Smooth muscle cell of the pulmonary artery (primary cell): ENCODE measurements at places on chromosomes 6 and 20. TPM values are rescaled to one million over a fixed set of nuclear protein-coding genes. Genes with fewer than 3 reads are reported as not detected.

Gene RAET1E
- total RNA-seq = 0.17 and 0.26 TPM in 2 replicates

Gene NHSL1
- total RNA-seq = 3.9 and 5.6 TPM in 2 replicates

Gene TAGAP
- total RNA-seq = not detected in 2 replicates

Gene TSBP1
- total RNA-seq = not detected in 2 replicates

Gene PMEPA1
- total RNA-seq = 6.1 and 19.9 TPM in 2 replicates

Gene MDFI
- total RNA-seq = 0.26 and 0.33 TPM in 2 replicates

Gene SNX3
- total RNA-seq = 155 and 207 TPM in 2 replicates

Gene FRK
- 1.6 and 2.8 TPM in 2 replicates for total RNA-seq

Gene MAK
- not detected in 2 replicates for total RNA-seq

Gene OR2J3
- total RNA-seq = not detected in 2 replicates

Gene OR2B3
- total RNA-seq = not detected in 2 replicates

Gene BCAS4
- 13.5 and 19.5 TPM in 2 replicates for total RNA-seq

Gene TXNDC5
- 938 and 997 TPM in 2 replicates for total RNA-seq

Gene COL9A1
- not detected in 2 replicates for total RNA-seq

Gene EFCAB8
- 0.33 TPM in 1 of 2 replicates, not detected in the other for total RNA-seq

Gene HSPA1A
- 133 and 166 TPM in 2 replicates for total RNA-seq

Gene PPP1R16B
- 0.13 TPM in 2 replicates for total RNA-seq

Gene HCK
- total RNA-seq = not detected in 2 replicates

Gene AIF1
- total RNA-seq = not detected in 2 replicates

Gene CST4
- 0.33 and 0.50 TPM in 2 replicates for total RNA-seq

Gene NFS1
- 55.8 and 61.7 TPM in 2 replicates for total RNA-seq

Gene CLPSL2
- total RNA-seq = not detected in 2 replicates

Gene CRISP2
- not detected in 2 replicates for total RNA-seq

Gene TUBB1
- 0.03 TPM in 1 of 2 replicates, not detected in the other for total RNA-seq

Gene BEND6
- 12.4 and 12.8 TPM in 2 replicates for total RNA-seq

Gene AIG1
- total RNA-seq = 34.7 and 46.3 TPM in 2 replicates

Gene RBPJL
- total RNA-seq = not detected in 2 replicates

Gene TMEM217
- 1.4 and 2.2 TPM in 2 replicates for total RNA-seq

Gene TAAR5
- total RNA-seq = not detected in 2 replicates

Gene NELFE
- 78.7 and 86.4 TPM in 2 replicates for total RNA-seq

Gene GPR6
- total RNA-seq = not detected in 2 replicates
